ENCODE measurements at places on chromosomes 4 and X.

- DNase-seq = no peak
These were observed 1.3 kb upstream of the TNIP2 start for GRCh38 chr4:2757426-2757825.

DNA sequence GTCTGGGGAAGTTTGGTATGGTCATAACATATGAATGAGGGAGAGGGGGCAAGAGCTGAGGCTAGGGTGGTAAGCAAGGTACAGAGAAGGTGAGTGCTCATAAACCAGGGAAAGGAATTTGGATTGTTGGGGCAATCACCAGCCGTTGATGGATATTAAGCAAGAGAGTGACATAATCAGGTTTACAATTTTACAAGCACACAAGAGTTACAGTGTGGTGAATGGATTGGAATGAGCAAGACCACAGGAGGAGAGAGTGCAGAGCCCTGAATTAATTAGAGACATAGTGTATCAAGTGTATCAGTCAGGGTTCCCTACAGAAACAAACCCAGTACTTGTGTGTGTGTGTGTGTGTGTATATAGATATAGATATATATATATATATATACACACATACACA lies 18.7 kb upstream of the FMR1NB start:
- DNase-seq = no peak

DNA sequence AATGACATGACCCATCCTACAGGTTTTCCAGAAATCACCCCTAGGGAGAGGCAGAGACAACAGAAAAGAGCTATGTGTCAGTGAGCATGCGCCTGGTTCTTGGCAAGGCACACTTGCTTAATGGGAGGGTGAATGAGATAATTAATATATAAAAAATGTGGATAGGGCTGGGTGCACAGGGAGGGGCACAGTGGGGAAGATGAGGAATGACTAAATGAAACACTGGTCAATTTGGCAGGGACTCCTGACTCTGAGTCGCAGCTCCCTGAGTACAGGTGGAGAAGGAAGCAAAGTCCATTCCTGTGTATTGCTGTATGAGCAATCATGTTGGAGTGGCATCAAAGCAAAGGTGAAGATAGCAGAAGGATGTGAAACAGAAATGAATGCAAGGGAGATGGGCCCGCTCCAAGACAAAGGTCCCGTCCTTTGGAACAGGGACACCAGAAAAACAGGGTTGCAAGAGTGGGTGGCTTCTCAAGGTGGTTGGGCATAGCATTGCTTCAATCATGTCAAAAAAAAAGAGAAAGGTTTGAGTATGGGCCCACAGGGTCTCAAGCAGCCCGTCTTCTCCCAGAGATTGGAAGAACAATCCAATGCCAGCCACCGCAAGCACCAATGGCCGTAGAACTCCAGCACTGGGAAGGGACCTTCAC lies 278.4 kb upstream of the AGTR2 start:
- no peak for DNase-seq

DNA sequence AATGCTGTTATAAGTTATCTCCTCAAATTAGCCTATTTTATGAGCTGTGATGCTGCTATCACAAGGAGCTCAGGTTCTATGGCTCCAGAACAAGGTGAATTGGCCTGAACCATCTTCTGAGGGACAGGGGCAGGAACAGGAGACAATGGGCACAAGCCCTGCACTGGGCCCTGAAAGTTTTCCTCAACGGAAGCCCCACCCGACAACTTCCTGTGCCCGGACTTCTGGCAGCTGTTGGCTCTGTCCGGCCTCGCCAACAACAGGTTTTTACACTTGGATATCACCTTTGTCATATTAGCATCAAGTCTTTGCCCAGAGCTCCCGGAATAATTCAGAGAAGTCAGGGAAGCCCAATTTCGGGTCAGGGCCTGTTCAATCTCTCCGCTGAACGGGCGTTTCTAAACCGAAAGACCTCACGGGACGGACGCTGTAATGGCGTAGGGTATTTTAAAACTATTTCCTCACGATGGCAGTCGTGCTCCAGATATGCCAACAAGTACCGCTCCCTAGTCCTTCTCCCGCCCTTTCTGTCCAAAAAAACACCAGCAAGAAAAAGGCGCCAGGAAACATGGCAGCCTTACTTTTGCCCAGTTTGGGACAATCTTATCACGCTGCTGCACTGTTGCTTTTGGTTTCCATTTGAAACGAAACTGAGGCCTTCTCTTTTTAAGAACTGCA lies 201.0 kb upstream of the STK26 start:
- no peak for DNase-seq
